NCI-H2029 treated with DMSO at 0.1 percent for 48 hours (cell line): ENCODE measurements at places on chromosomes 7 and 10.

- no peak for DNase-seq
Measured at GRCh38 chr10:5894873-5895272, 4.8 kb downstream of the FBH1 start.

DNA sequence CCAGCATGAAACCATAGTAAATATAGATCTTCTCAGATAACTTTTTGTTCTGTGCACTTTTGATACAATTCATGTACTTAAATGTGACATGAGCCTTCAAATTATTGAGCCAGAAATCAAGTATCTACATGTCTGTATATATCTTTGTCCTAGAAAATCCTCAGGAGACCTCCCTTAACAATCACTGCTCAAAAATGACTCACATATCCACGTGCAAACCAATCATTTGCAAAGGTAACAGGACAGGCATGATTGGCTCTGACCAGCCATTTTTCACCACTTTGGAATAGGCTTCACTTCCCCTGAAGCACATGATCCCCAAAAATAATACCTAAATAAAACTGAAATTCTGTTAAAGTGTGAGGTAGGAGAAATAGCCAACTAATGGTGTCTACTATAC is 902.5 kb downstream of the PCDH15 start:
- DNase-seq, result no peak

DNA sequence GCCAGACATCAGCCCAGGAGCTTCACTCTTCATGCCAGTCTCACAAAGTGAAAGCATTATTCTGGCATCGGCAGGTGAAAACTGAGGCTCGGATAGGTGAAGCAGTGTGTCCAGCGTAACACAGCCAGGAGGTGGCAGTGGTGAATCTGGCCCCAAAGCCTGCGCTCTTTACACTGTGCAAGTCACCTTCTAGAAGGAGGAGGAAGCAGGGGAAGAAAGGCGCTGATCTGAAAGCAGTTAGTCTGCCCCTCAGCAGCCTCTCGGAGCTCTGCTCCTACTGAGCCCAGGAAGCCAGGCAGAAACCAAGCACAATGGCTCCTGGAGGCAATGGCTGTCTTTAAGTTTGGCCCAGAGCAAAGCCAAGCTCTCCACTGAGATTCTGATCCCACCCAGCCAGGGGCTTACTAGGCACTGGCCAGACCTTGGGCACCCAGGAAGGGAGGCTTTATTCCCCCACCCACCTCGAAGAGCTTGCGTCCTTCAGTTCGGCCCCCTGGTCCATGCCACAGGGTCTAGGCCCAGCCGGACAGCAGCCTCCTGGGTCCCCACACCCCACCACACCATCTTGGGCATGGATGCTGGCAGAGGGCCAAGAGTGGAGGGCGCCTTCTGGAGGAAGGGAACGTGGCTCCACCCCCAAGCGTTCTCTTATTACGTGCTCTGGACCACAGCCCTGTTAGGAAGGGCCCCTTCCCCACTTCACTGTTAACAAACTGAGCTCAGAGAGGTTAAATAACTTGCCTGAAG is 104.5 kb downstream of the GRID1 start:
- peak; percentile 5 for DNase-seq

DNA sequence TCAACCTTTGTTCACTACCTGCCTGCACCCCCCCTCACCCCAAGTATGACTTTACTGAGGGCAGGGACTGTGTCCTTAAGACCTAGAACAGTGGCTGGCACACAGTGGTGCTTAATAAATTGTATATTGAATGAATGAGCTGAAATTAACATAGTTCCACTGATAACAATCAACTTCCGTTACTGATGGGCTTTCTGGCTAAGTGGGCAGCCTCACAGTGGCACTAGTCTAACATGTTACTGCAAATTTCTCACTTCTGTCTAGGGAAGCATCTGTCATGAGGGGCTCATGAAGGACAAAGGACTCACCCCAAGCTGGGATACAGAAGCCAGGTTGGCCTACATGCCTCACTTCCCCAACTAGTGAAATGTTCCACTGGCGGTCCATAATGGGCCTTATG is 79.3 kb downstream of the CTTNBP2 start:
- no peak for DNase-seq

DNA sequence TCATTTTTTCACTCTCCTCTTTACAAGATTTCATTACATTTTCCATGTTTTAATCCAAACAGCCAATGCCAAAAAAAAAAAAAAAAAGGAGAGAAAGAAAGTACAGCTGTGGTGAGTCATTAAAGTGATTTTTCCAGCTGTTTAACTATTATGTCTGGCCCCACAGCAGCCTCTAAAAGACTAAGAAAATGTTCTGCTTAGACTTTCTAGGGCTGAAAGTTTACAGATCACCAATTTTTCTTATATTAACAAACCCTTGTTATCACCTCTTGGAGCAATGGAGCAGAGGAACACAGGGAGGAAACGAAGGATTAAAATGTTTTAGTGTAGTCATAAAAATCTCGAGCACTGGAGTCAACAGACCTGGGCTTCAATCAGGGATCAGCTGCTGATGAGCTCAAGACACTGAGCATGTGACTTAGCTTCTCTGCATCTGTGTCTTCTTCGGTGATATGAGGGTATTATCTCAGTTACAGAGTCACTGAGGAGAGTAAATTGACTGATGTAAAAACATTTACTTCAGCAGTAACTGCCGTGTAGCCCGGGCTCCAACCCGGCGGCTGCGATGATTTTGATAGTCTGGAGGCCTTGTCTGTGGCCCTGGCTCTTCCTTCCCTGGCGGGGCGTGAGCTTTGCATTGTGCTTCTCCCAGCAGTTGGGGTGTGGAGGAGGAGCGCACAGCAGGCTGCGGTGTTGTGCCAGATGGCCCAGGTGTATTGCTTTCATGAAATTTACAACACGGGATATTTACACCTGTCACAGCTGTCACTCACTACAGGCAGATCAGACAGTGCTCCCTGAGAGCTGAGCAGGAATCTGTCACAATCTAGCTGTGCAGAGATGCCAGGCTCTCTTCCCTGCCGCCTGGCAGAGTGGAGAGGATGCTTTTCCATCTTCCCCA is 298.3 kb upstream of the FZD8 start:
- DNase-seq, result no peak

DNA sequence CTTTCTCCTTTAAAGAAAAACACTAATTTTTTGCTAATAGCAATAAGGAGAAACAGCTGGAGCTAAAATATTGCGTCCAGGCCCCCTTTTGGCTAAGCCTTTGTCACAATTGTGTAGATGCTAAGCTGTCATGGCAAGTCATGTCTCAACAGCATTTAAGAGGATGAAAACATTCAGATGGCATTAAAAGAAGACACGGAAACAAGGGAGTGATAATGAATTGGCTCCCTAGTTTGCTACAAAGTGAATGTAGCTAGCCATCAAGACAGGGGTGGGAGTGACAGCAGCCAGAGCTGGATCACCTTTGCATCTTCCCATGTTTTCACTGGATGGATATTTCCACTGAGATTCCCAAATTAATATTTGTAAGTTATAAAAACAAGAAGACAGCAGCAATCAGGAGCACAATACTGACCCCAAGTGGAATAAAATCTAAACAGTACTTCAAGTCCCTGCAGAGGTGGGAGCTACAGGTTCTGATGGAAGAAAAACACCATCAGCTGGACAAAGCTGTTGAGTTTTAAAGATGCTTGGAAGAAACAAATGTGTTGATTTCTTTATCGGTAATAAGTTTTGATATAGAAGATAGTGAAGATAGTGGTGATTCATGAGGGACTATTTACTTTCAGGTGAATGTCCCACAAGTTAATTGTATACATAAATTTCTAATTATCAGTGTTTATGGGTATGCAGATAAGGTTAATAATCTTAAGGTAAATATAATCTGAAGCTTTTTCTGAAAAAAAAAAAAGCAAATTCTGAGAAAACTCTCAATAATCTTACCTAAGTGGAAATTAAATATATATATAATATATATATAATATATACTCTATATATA is 129.4 kb downstream of the SLC16A9 start:
- no peak for DNase-seq

DNA sequence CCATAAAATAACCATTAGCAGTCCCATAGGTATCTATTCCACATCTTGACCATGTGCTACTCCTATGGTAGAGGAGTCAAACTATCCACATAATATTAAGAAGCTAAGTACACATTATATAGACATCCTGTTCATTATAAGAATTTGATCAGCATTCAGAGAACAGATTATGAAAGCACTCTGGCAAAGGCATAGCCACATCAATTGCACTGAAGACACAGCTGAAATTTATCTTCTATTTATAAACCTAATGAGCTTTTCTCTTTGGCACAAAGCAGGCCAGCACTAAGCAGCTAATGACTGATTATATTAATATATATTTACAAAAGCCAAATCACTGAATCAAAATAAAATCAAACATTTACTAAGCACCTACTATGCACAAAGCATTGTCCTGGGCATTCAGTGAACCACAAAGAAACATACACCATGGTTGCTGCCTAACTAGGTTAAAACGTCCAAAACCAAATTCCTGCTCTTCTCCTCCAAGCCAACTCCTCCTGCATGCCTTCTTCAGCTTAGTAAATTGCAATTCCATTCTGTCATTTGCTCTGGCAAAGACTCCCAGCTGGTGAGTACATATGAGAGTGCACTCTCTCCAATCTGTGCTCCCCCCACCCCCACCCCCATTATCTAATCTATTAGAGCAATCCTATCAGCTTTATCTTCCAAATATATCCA is 122.6 kb upstream of the ASAH2 start:
- DNase-seq, result no peak

- DNase-seq, result no peak
Measured at GRCh38 chr7:4225881-4226523, 456.1 kb upstream of the FOXK1 start.

GRCh38 chr7:123998921-123999320 is 33.9 kb downstream of the TMEM229A start:
- DNase-seq, result no peak

DNA sequence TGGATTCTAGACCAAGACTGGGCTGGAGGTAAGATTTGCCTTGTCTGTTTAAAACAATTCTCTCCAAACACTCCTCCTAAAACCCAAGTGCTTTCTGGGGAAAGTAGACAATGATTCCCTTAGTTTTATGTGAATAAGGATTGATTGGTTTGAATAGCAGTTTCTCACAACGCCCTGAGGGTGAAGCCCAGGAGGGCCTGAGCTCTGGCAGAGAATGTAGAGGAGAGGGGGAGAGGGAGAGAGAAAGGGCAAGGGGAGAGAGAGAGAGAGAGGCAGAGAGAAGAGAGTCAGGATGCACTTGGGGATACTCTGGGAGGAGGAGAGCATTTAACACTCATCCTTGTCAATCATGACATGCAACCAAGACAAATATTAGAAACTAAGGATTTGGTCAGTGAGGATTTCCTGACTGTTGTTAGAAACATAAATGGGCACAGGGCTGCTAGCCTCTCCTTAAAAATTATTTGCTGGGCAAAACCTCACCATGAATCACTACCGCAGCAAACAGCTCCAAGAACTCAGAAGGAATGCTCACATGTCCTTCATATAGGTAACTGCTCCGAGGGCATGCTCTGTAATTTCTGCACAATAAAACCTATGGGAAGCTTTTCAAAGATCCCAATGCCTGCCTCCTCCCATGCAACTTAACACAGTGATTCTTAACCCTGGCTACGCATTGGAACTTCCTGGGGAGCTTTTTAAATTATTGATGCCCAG is 55.2 kb upstream of the RAPGEF5 start:
- no peak for DNase-seq

GRCh38 chr7:95303013-95303905 is 21.1 kb downstream of the PON1 start:
- no peak for DNase-seq

- no peak for DNase-seq
Measured at GRCh38 chr10:17708821-17709220, 43.2 kb upstream of the TMEM236 start.

DNA sequence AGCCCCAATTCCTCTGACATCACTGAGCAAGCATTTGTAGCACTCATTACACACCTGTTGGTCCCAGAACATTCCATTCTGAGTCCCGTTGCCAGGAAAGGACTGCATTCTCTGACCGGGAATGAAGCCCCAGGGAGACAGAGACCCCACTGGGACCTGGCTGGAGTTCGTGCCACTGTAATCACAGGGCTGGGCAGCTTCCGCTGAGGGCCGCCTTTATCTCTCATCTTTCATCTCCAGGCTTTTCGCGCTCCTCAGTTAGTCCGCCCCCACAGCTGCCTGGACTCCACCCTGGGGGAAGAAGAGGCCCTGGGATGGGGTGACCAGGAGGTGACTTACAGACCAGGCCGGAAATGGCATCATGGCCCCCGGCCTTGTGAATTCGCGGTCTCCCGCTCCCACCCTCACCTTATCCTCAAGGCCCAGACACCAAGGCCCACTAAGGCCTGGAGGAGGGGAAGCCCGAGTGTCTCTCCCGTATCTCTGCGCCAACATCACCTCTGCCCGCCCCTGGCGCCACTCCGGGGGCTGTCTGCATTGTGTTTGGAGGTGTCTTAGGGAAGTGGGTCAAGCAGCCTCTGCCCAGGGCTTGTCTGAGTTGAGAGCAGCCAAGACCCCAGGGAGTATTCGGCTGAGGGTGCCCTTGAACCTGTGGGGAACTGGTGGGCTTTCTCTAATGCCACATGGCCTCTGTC is 75.4 kb downstream of the PROSER2 start:
- no peak for DNase-seq

- no peak for DNase-seq
Measured at GRCh38 chr7:146861701-146862100, 745.1 kb downstream of the CNTNAP2 start.

GRCh38 chr7:66535414-66536329 is 93.0 kb upstream of the KCTD7 start:
- DNase-seq, result no peak

DNA sequence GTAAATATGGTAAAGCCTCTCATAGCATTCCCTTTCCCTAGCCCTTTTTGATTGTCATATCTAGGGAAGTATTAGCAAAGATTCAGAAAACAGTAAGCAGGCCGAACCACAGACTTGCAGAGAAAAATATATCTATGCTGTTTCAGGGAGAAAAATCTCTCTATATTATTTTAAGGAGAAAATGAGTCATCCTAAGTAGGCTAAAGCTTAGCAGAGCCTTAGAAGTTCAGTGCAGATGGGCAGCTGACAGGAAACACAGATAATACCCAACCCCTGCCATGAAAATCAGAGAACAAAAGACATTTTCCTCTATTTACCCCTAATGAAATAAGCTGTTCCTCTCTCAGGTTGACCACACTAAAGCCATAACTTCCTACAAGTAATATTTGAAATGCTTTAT is 16.5 kb downstream of the C1QL3 start:
- DNase-seq, result no peak

DNA sequence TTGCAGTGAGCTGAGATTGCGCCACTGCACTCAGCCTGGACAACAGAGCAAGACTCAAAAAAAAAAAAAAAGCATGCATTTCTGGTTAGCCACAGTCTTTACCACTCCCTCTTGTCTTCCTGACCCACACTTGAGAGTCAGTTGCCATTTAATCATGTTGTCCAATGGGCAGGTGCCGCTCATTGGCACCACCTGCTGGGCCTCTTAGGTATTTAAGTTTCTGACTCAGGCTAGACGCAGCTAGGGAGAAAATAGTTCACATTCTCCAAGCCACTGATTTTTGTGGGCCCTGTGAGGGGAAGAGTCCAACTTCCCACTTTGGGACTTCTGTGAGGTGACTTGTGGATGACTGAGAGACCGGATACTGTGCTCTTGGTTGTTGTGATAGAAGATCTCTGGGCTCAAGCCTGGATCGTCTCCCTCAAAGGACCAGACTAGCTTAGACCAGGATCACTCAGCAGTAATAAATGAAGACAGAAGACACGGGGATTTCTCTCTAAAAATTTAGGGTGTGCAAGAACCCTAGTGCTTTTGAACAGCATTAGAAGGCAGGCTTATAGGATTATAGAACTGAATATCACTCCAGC is 26.8 kb upstream of the SORCS3 start:
- DNase-seq, result no peak

- no peak for DNase-seq
Measured at GRCh38 chr7:36946401-36946739, 222.1 kb upstream of the AOAH start.

- DNase-seq, result no peak
Measured at GRCh38 chr10:125337510-125337909, 177.1 kb upstream of the CTBP2 start.
